Smooth muscle cell of the pulmonary artery (primary cell): ENCODE measurements at places on chromosomes 3 and 15. TPM values are rescaled to one million over a fixed set of nuclear protein-coding genes. Genes with fewer than 3 reads are reported as not detected.

The CHRNA7 gene
- total RNA-seq, result 0.43 and 1.2 TPM in 2 replicates

The CHST13 gene
- total RNA-seq, result not detected in 2 replicates

The FMN1 gene
- 1.0 and 2.5 TPM in 2 replicates for total RNA-seq

The MOBP gene
- not detected in 2 replicates for total RNA-seq

The RTP4 gene
- 0.20 and 0.59 TPM in 2 replicates for total RNA-seq

The NLGN1 gene
- total RNA-seq, result 2.3 and 5.8 TPM in 2 replicates

The CORO2B gene
- total RNA-seq, result 24.6 and 32.9 TPM in 2 replicates

The ABHD10 gene
- total RNA-seq, result 40.6 and 47.5 TPM in 2 replicates

The TPRG1 gene
- total RNA-seq, result 0.40 and 0.52 TPM in 2 replicates

The GRIP2 gene
- 0.10 and 0.46 TPM in 2 replicates for total RNA-seq

The LRRC31 gene
- total RNA-seq, result not detected in 2 replicates

The TIMP4 gene
- 1.1 and 3.2 TPM in 2 replicates for total RNA-seq
